Inflammatory macrophage treated with lipopolysaccharide for 4 hours (primary cell): ENCODE measurements at places on chromosomes 2 and 18.

GRCh38 chr2:74741629-74742028 is 87.6 kb downstream of the SEMA4F start:
- peak; percentile 82 for DNase-seq

DNA sequence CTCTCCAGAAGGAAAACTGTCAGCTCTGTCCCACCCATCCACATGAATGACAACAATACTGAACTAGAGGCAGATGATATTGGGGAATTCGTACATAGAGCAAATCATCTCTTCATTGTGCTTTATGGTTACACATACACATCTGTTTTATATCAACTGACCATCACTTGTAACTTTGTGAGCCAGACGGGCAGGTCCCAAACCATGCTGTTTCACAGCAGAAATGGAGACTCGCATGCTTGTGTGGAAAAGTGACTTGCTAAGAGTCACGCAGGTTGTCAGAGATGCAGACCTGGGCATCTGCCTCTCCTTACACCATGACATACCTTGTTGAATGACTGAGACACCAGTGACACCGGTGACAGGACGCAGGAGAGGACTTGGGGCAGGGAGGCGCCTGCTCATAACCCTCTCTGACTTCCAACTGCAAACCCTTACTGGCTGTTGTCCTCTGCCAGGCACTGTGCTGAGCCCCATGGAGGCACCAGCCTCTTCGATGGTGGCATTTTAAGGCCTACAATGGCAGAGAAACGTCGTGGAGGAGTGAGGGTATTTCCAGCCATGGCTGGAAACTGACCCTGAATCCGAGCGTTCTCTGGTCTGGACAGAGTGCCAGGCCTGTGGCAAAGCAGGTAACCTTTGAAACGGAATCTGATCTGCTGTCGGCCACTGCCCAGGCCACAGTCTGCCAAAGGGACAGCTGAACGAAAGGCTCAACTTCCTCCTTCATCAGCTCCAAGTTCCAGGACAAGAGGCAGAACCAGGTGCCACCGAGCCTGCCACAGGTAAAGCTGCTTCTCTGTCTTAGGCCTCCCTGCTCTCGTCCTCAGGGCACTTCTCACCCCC is 26.9 kb upstream of the ROCK2 start:
- DNase-seq = no peak

DNA sequence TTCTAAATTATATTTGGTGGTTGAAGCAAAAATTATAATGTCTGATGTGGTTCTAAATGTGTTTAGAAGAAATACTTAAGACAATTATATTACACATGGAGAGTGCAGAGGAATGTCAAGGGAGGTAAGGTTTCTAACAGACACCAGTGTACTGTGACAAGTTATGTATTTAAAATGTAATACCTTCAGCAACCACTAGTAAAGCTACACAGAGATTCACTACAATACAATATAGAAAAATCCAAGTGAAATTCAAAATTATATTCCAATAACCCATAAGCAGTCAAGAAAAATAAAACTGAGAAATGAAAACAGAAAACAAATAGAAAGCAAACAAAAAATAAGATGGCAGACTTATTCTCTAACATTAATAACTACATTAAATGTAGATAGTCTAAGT is 249.5 kb upstream of the KLHL14 start:
- DNase-seq = no peak

GRCh38 chr2:119940856-119941255 is 72.0 kb upstream of the EPB41L5 start:
- no peak for DNase-seq

- no peak for DNase-seq
These were observed 392.5 kb upstream of the SALL3 start for GRCh38 chr18:78587096-78587495.

- DNase-seq = peak; percentile 22
These were observed 49.9 kb upstream of the DAPL1 start for GRCh38 chr2:158745067-158745865.

GRCh38 chr2:121297217-121297830 is 12.3 kb upstream of the TFCP2L1 start:
- DNase-seq = peak; percentile 23
